Stimulated activated CD4-positive, alpha-beta T cell treated with anti-CD3 and anti-CD28 coated beads, Interleukin-12 subunit alpha, Interleukin-12 subunit beta, amount 100 ng/mL, for 24 hours (primary cell): ENCODE measurements at places on chromosomes 5 and 9.

DNA sequence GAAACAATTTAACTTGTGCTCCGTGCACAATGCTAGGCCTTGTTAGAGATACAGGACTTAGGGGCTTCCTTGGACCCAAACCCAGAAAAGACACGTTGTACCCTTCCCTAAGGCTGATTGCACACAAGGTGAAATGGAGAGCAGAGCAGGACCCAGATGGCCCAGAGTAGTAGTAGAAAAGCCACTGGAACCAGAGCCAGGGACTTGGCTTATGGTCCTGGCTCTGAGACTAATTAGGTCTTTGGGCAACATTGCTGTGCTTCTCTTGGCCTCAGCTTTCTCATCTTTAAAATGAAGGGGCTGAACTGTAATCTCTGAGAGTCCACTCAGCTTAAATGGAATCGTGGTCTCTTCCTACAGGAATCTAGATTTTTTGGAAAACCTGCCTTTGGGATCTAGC is 42.3 kb downstream of the EBF1 start:
- DNase-seq = no peak

DNA sequence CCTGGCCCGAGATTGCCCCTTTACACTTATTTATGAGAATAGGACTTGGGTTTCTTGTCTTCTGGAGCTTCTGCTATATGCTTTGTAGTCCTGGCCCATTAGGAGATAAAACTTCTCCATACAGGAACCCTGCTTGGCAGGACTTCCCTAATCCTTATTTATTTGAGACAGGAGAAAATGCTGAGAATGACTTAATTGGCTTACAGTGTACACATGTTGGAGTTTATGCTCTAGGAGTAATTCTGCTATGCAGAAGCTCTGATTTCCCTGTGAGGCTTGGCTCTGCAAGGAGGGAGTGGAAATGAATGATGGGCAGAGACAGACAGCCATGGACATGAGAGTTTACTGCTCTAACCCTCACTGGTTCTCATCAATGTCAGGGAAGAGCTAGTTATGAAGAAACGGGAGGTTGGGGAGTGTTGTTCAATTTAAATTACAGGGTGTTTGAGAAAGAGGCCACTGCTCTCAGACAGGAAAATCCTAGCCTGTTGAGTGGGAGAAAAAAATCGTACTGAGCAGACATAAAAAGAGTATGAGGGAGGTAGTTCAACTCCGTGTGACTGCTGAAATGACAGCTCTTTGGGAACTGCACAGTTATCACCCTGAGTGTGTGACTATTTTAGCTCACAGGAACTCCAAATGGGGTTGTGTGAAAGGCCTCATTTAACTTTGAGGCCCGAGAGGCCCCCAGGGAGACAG is 37.5 kb downstream of the ACTBL2 start:
- DNase-seq = no peak

- no peak for DNase-seq
These were observed 76.6 kb upstream of the MAST4 start for GRCh38 chr5:66519626-66520025.

- DNase-seq = no peak
These were observed 820.5 kb downstream of the PTPRD start for GRCh38 chr9:9792144-9792857.

GRCh38 chr5:159874263-159874662 is 42.0 kb upstream of the ADRA1B start:
- DNase-seq = no peak

- no peak for DNase-seq
These were observed 618.7 kb downstream of the DNAH5 start for GRCh38 chr5:13325765-13326164.

DNA sequence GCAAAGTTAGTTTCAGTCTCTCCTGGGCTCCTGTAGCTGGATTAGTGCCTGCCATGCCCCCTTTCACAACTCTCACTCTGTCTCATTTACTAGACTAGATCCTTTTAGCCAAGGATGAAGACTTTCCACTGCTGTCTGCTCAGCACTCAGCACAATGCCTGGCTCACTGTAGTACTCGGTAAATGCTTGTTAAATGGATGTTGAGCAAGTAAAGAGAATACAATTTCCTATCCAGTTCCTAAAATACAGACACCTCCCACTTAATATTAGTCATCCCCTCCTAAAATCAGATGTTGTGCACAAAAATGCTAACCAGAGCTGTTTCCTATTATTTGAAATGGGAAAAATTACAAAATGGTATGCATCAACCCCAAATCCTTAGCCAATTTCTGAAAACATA is 195.8 kb downstream of the SREK1 start:
- no peak for DNase-seq

- DNase-seq = no peak
These were observed 52.1 kb upstream of the DAB2 start for GRCh38 chr5:39476843-39477220.

GRCh38 chr9:715300-715699 is 126.2 kb upstream of the DMRT1 start:
- no peak for DNase-seq

GRCh38 chr9:37035648-37036370 is 1.7 kb upstream of the PAX5 start:
- DNase-seq = no peak

- no peak for DNase-seq
These were observed 55.5 kb downstream of the TMOD1 start for GRCh38 chr9:97556721-97557605.

DNA sequence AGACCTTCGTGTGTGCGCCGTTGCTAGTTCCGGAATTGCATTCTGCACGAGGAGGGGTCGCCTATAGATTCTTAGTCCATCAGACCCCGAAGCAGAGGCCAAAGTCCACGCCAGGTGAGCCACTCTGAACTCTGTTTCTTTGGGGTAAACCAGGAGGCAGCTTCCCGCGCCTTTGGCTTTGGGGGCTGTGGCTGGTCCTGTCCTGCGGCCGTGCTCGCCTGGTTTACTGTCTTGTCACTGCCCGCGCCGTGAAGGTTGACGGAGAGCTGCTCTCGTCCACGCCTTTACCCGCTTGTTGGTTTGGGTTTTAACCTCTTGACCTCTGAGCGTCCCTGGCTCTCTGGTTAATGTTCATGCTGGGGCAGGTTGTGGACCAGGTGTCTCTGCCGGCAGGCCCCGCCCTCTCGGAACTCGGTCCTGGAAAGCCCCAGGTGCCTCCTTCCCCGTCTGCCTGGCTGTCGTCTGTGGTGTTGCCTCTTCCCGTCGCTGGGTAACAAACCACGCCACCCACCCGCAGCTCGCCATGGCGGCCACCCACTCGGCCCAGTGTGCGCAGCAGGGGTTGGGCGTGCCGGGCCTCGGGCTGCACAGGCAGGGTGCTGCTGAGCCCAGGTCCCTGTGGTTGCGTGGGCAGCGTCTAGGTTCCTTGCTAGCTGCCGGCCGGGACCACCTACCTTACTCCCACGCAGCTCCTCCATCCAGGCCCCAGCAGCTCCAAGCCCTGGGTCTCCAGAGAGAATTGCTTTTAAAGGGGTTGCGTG is 44.6 kb upstream of the CACNA1B start:
- no peak for DNase-seq

DNA sequence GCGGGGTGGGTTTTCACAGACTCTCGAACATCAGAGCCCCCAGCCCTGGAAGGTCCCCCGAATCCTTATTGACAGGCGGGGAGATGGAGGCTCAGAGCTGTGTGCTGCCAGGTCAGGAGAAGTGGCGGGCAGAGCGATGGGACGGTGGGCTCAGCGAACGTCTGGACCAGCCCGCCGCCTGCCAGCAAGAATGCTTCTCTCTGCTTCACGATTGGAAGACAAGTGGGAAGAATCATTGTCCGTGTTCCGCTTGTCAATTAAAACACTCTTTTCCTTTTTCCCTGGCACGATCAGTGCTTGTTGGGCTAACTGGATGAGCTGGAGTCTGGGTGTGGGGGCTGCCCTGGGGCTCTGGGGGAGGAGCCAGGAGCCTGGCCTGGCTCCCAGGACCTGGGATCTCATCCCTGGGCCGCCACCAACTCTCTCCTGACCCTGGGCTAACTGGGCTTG is 1.6 kb downstream of the COL5A1 start:
- no peak for DNase-seq

GRCh38 chr5:135839566-135839965 is 5.1 kb downstream of the SLC25A48 start:
- DNase-seq = no peak

GRCh38 chr9:105658351-105658750 is 3.9 kb upstream of the TAL2 start:
- DNase-seq = no peak

GRCh38 chr9:93536874-93537273 is 39.5 kb upstream of the PHF2 start:
- DNase-seq = no peak

- DNase-seq = no peak
These were observed 35.2 kb downstream of the RAI14 start for GRCh38 chr5:34691326-34691725.

- DNase-seq = no peak
These were observed 23.8 kb upstream of the CNOT6 start for GRCh38 chr5:180470361-180470760.

DNA sequence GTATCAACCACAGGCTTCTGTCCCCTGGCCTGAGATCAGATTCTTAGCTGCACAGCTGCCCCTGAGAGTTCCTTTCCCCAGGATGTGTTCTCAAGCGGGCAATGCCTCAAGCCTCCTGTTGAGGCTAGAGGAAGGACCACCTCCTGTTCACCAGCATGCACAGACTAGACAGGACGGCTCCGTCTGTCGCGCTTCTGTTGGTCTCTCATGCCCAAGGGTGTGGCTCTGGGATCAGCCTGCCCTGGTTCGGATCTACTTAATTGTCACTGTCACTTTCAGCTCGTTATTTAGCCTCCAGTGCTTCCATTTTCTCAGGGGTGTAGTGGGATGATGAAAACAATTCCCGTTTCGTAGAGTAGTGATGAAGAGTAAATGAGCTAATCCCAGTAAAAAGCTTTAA is 103.1 kb downstream of the KCNIP1 start:
- no peak for DNase-seq

DNA sequence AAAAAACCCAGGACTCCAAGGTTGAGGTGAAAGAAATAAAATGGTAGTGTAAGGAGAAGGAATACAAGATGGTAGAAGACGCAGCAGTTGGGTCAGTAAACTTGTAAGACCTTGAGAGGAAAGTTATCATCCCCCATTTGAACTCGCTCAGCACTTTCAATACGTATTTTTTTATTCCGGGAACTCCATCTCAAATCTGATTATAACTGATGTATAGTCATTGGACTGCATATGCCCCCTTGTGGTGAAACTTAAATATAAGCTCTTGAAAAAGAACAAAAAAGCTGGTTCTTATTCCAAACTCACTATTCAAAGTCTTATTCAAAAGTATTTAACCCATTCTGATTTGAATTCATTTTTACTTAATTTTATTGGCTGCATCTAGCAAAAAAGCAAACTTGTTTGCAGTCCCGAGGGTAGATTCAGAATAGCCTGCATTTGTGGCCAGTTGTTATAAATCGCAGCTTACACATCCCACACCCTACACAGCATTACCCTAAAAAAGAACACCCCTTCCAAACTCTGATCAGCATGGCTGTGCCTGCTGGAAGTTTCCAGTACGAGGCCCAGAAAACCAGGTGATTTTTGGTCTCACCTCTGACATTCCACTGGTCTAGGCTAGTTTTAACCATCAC is 118.0 kb downstream of the ESM1 start:
- no peak for DNase-seq

- DNase-seq = no peak
These were observed 219.2 kb downstream of the MEF2C start for GRCh38 chr5:88663793-88664216.

DNA sequence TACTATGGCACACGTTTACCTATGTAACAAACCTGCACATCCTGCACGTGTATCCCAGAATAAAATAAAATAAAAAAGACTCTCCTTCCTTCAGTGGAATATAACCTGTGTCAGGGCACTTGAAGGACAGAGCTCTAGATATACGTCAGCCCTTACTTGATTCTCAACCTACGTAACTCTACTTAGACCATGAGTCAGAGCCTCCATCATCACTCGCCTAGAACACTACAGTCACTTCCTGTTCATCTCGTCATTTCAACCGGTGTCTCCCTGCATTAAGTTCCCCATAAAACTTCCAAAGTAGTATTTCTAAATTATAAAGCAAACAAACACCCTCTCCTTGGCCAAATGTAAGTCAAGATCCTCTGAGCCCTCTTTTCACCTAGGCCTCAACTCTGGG is 243.5 kb upstream of the CCNG1 start:
- DNase-seq = no peak

GRCh38 chr9:124869466-124869985 is 7.6 kb downstream of the ARPC5L start:
- no peak for DNase-seq

GRCh38 chr5:6468104-6468503 is 19.4 kb downstream of the UBE2QL1 start:
- DNase-seq = no peak
